Hair follicle dermal papilla cell (primary cell): ENCODE measurements at places on chromosomes 13 and 19. TPM values are rescaled to one million over a fixed set of nuclear protein-coding genes. Genes with fewer than 3 reads are reported as not detected.

Gene NDUFB7
- 164 and 202 TPM in 2 replicates for total RNA-seq

Gene TPTE2
- total RNA-seq, result not detected in 2 replicates

Gene LIM2
- not detected in 2 replicates for total RNA-seq

Gene WDR18
- 32.7 and 32.9 TPM in 2 replicates for total RNA-seq

Gene CLEC4G
- total RNA-seq, result not detected in 2 replicates

Gene NANOS3
- 0.49 TPM in 1 of 2 replicates, not detected in the other for total RNA-seq

Gene PEAK3
- under 0.01 TPM in 1 of 2 replicates, not detected in the other for total RNA-seq

Gene IGFL3
- 0.49 and 1.2 TPM in 2 replicates for total RNA-seq

Gene EPSTI1
- total RNA-seq, result 17.1 and 26.4 TPM in 2 replicates

Gene ZNF473
- total RNA-seq, result 7.7 and 9.2 TPM in 2 replicates
